ENCODE measurements at places on chromosomes 2 and 18. TPM values are rescaled to one million over a fixed set of nuclear protein-coding genes. Genes with fewer than 3 reads are reported as not detected.
A peak's percentile ranks its signal among the peaks of the same experiment; 100 is the strongest.

Gene MOCOS
- total RNA-seq, result not detected

Gene SEMA4F
- total RNA-seq, result 2.0 TPM

Gene NAPG
- 34.7 TPM for total RNA-seq

Gene ATOH8
- total RNA-seq, result not detected

Gene CCBE1
- total RNA-seq, result not detected

Gene RAB6C
- not detected for total RNA-seq

Gene METTL4
- total RNA-seq, result 17.5 TPM

- H3K4me1 ChIP-seq, result no peaks in the 10 kb centered on the region
- H3K4me3 ChIP-seq, result no peak overlapping the region
- no peak for DNase-seq
- H3K36me3 ChIP-seq, result no peaks in the 10 kb centered on the region
- H3K27ac ChIP-seq, result no peak overlapping the region
Observed at GRCh38 chr2:238987352-238987981, 139.6 kb downstream of the TWIST2 start.

- no peak for DNase-seq
- H3K36me3 ChIP-seq, result peaks cover 4% of the 10 kb centered on the region
- no peak overlapping the region for H3K4me3 ChIP-seq
- H3K27ac ChIP-seq, result no peak overlapping the region
- H3K27me3 ChIP-seq, result no peaks in the 10 kb centered on the region
Observed at GRCh38 chr2:174138161-174138560, 110.2 kb downstream of the OLA1 start.

DNA sequence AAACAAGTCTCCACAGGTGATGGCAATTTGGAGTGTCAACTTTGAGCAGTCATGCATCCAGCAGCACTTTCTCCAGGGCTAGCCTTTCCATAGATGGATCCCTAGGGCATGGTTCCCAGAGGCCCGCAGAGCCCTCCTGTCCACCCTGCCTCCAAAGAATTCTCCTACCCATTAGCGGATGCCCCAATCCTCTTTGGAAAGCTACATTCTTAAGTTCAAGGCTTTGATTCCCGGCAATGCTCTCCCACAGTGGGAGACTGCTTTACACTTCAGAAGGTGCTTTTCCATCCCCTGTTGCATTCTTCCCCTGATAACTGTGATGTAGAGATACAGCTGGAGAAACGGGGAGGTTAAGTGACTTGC is 61.3 kb downstream of the ACAA2 start:
- H3K27me3 ChIP-seq, result no peaks in the 10 kb centered on the region
- no peaks in the 10 kb centered on the region for H3K36me3 ChIP-seq
- DNase-seq, result no peak
- H3K27ac ChIP-seq, result no peak overlapping the region

DNA sequence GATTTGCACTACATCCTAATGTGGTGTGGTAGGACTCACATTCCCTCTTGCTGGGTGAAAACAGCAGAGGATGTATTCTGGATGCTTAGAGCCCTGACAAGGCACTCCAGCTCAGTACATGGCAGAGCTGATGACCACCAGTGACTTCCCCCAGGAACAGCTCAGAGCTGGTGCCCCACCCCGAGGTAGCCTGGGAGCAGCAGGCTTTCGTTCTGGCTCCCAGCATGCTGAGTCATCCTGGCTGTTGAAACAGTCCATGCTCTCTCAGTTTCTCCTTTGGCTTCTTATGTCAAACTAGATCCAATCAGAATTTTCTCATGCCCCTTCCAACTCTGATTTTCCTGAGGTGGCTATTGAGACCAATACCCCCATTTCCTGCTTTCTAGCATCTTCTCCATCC is 438.2 kb downstream of the NBAS start:
- peaks cover 5% of the 10 kb centered on the region for H3K27me3 ChIP-seq
- no peaks in the 10 kb centered on the region for H3K4me1 ChIP-seq
- no peaks in the 10 kb centered on the region for H3K36me3 ChIP-seq
- DNase-seq, result no peak
- no peak overlapping the region for H3K4me3 ChIP-seq

DNA sequence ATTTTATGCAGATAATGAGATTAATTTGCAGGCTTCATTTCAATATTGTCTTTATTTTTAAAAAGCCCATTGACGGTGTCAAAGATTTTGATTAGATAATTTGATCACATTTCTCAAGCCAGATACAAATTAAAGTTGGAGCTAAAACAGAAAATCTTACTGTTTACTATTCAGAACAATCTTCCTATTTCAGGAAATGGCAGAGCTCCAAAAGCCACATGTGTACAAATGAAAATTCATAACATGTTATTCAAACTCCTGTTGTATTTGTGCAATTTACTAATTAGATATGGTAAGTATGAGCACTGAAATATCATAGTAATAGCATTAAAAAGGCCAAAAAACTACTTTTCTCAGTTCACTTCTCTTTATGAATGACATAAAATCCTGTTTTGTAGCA is 682.9 kb downstream of the KCNJ3 start:
- no peak for DNase-seq
- no peak overlapping the region for H3K4me3 ChIP-seq
- no peaks in the 10 kb centered on the region for H3K27me3 ChIP-seq
- H3K27ac ChIP-seq, result no peak overlapping the region

- H3K4me3 ChIP-seq, result no peak overlapping the region
- no peak overlapping the region for H3K27ac ChIP-seq
- H3K27me3 ChIP-seq, result no peaks in the 10 kb centered on the region
- no peaks in the 10 kb centered on the region for H3K4me1 ChIP-seq
- no peak for DNase-seq
- H3K36me3 ChIP-seq, result peaks cover 6% of the 10 kb centered on the region
Observed at GRCh38 chr2:24307961-24308360, 52.4 kb downstream of the ITSN2 start.

GRCh38 chr2:78676921-78677696 is 348.4 kb upstream of the REG3G start:
- no peaks in the 10 kb centered on the region for H3K36me3 ChIP-seq
- no peak overlapping the region for H3K4me3 ChIP-seq
- H3K27me3 ChIP-seq, result no peaks in the 10 kb centered on the region

DNA sequence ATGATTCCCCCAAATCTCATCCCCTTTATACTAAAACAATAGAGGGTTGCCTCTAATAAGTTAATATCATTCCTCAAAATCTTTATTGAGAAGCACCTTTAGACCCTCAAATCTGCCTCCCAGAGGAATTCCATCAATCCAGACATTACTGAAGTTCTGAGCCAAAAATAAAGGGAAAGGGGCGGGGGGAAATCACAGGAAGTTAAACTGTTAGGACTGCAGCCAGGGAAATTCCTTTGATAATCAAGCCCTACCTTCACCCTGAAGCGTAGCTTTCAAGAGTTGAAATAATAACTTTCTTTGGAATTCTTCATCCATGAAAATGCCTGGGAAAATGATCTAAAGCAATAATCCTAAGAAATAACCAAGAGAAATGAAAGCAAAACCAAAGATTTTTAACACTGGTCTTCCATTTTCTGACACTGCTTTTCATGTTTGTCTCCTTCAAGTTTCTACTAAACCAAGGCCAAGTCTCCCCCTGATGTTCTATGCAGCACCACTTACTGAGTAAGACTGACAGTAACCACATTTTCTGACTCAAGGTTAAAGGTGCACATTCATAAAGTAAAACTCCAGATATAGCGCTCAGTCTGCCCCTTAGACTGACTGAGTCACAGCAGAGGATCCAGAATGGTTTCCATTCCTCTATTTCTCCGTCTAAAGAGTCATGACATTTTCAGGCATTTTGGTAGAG is 78.2 kb downstream of the TCF4 start:
- DNase-seq, result no peak
- peaks cover 12% of the 10 kb centered on the region for H3K4me1 ChIP-seq
- no peaks in the 10 kb centered on the region for H3K36me3 ChIP-seq
- no peaks in the 10 kb centered on the region for H3K27me3 ChIP-seq
- peak overlapping the region; percentile 57 for H3K4me3 ChIP-seq
- peak overlapping the region; percentile 66 for H3K27ac ChIP-seq

DNA sequence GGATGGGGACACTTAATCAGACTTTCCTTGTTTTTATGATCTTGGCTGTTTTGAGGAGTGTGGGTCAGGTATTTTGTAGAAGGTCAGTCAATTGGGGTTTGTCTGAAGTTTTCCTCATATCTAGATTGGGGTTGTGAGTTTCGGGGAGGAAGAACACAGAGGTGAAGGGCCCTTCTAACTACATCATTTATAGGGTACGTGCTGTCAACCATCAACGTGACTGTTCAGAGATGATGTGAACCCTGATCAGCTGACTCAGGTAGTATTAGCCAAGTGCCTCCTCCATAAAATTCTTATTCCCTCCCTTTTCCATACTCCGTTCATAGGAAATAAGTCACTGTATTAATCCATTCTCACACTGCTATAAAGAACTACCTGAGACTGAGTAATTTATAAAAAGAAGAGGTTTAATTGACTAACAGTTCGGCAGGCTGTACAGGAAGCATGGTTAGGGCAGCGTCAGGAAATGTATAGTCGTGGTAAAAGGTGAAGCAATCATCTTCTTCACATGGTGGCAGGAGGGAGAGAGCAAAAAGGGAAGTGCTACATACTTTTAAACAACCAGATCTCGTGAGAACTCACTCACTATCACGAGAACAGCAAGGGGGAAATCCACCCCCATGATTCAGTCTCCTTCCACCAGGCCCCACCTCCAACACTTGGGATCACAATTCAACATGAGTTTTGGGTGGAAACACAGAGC is 547.1 kb upstream of the LINC00305 start:
- H3K4me3 ChIP-seq, result no peak overlapping the region
- no peak overlapping the region for H3K27ac ChIP-seq
- H3K36me3 ChIP-seq, result peaks cover 4% of the 10 kb centered on the region
- DNase-seq, result no peak

GRCh38 chr18:67145586-67146292 is 370.8 kb downstream of the DSEL start:
- no peaks in the 10 kb centered on the region for H3K4me1 ChIP-seq
- H3K27ac ChIP-seq, result no peak overlapping the region
- DNase-seq, result no peak
- no peaks in the 10 kb centered on the region for H3K36me3 ChIP-seq

DNA sequence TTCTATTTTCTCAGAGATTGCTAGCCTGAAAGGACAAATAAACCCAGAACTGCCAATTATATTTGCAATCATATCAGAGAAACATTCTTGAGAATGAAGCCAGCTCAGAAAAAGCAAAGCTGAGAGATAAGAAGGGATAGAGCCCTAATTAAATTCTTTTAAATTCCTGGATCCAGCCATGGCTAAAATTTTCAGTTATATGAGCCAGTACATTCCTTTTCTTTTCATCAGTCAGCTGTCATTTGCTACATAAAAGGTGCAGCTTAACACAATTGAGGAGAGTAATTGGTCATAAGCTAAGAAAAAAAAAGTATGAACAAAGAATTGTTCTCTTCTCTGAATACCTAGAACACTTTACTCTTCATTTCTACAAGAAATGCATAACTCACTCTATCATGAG is 303.5 kb upstream of the FIGN start:
- no peaks in the 10 kb centered on the region for H3K27me3 ChIP-seq
- H3K4me3 ChIP-seq, result no peak overlapping the region
- H3K27ac ChIP-seq, result no peak overlapping the region
- H3K36me3 ChIP-seq, result peaks cover 5% of the 10 kb centered on the region
- DNase-seq, result no peak
- H3K4me1 ChIP-seq, result no peaks in the 10 kb centered on the region

- H3K4me3 ChIP-seq, result no peak overlapping the region
- no peaks in the 10 kb centered on the region for H3K27me3 ChIP-seq
- H3K27ac ChIP-seq, result no peak overlapping the region
- H3K36me3 ChIP-seq, result no peaks in the 10 kb centered on the region
- DNase-seq, result no peak
Observed at GRCh38 chr2:179137200-179137759, 87.3 kb upstream of the CCDC141 start.

DNA sequence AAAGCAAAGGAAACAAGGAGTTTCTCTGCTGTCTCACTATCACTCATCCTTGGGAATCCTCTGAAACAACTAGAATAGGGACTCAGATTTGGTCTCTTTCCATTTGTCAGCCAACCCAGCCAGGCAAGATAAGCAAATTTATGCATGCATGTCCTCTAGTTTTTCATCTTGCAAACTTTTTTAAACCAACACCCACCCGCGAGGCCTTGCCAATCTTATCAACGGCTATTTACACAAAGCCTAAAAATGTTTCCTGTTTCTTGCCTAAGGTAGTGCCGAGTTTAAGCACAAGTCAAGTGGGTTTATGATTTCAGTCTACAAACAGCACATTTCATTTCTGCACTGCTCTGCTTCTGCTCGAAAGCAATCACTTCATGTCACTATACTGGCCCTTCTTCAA is 240.9 kb downstream of the STK39 start:
- peaks cover 30% of the 10 kb centered on the region for H3K4me1 ChIP-seq
- H3K27ac ChIP-seq, result peak overlapping the region; percentile 52
- H3K4me3 ChIP-seq, result no peak overlapping the region
- no peak for DNase-seq
- H3K27me3 ChIP-seq, result no peaks in the 10 kb centered on the region

DNA sequence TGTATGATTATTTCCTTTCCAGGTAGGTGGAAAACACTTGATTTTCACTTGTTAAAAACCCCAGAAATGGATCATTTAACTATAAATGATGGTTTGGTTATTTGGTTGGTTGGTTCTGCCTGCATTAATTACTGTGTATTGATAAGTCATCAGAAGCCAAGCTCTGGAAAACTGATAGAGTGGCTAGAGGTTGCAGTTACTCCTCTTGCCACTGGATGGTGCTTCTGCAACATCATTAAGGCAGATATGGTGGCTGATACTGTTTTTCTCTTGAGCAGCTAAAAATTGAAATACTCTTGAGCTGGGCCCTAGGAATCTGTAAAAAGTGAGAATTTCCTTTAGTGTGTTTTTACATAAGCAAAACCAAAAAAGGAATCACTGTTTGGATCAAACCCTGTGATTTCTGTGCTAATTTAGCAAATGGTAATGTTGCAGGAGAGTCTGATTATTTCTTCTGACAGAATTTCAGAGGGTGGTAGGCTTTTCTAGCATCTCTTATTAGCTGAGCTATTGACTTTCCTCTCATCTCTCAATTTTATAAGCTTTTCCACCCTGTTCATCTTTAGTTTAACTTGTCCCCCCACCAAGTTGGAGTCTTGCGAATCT is 54.3 kb downstream of the RAB10 start:
- H3K4me1 ChIP-seq, result peaks cover 61% of the 10 kb centered on the region
- DNase-seq, result no peak
- H3K27ac ChIP-seq, result no peak overlapping the region
- no peak overlapping the region for H3K4me3 ChIP-seq
- H3K27me3 ChIP-seq, result no peaks in the 10 kb centered on the region

- no peaks in the 10 kb centered on the region for H3K36me3 ChIP-seq
- no peak for DNase-seq
- H3K4me3 ChIP-seq, result no peak overlapping the region
- peaks cover 30% of the 10 kb centered on the region for H3K4me1 ChIP-seq
- H3K27ac ChIP-seq, result no peak overlapping the region
- no peaks in the 10 kb centered on the region for H3K27me3 ChIP-seq
Observed at GRCh38 chr2:109239720-109240119, 110.7 kb downstream of the SH3RF3 start.

DNA sequence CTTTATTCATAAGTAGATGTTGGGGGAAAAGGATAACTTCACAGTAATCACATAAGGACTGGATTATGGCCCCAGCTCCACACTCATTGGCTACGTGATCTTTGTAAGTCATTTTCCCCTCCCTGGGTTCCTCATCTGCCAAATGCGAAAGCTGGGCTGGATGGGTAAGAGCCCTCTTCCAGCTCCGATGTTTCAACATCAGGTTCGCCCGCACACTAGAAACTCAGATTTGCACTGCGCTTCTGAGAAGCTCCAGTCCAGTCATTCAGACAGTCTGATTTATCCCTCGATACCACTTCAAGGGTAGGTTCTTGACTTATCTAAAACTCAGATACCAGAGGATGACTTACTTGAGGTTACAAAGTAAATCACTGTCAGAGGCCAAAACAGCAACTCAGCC is 31.0 kb upstream of the RMDN2 start:
- no peak for DNase-seq
- H3K4me3 ChIP-seq, result no peak overlapping the region
- peak overlapping the region; percentile 51 for H3K27ac ChIP-seq
- H3K36me3 ChIP-seq, result no peaks in the 10 kb centered on the region

All from natural killer cell treated with Interleukin-12 subunit alpha and Interleukin-12 subunit beta and Interleukin-15 and Interleukin-18, amount 100 ng/mL, for 72 hours (primary cell).